ENCODE measurements at places on chromosomes 2 and 18.

DNA sequence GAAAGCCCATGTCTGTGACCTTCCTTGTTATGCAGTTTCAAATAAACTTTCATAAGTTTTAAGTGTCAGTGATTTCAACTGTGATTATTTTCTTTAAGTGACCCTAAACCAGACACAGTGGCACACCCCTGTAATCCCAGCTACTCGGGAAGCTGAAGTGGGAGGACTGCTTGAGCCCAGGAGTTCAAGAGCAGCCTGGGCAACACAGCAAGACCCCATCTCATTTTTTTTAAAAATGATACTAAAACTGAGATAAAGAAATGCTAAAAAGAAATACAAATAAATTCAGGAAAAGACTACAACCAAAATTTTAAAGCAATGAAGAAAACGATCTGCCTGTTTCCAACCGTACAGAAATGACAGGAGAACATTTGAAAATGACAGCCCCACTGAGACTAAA is 54.2 kb downstream of the ROCK2 start:
- DNase-seq: no peak

DNA sequence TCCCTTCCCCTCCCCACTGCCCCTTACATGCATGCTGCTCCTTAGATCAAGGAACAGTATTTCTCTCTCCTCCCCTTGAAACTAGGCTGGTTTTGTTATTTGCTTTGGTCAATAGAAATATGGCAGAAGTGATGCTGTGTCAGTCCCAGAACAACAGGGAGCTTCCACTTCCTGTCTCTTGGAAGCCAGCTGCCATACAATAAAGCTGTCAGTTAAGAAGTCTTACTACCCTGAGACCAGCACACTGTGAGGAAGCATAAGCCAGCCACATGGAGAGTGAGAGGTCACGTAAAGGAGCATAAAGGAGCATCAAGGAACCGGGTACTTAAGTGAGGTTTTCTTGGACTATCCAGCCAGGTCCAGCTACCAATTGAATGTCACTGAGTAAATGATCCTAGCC is 126.6 kb downstream of the NOL4 start:
- DNase-seq: no peak

- DNase-seq: no peak
These were observed 772.0 kb downstream of the CNTNAP5 start for GRCh38 chr2:124797049-124797448.

DNA sequence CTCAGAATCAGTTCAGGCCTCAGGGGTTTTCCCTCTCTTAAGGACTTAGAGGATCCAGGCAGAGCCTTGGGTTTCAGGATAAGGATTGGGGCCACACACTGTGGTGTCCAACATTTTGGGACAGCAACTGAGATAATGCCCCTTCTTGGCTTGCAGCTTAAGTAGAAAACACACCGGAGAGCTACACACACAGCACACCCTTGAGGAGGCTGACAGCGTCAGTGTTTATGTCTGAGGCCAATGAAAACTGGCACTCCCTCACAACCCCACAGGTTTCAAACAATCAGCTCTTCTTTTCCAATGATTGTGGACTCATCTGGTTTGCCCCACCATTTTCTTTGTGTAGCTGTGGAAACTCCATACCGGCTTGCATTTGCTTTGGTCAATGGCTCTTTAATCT is 257.7 kb downstream of the CDCA7 start:
- peak; percentile 42 for DNase-seq

DNA sequence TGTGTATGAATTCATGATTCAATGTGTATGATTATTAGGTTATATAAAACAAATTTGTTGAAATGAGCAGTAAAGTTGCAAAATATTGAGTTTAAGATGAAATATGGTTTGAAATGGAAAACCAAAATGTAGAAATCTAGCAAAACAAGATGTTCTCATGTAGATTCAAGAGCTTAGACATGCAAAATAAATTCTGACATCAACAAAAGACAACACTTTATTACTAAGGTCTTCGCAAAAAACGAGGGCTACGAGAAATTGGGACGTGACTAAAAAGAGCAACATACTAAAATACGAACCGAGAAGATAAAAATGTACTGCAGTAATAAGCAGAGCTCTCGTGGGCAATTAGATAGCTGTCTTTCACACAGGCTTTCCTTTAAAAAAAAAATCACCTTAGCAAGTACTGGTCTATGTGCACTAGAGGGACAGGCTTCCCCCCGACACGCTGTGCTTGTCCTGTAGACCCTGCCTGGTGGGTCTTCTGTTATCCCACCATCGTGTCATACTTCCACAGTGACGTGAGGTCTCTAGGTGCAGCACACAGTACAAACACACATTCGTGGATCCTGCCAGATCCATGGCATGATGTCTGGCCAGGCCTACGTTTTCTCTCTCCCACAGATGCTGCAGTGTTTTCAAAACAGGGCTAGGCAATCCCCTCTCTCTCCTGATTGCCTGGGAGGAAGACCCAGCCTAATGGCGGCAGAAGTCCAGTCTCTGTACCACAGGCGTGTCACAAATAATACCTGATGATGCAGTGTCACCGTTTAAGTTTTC is 240.8 kb downstream of the TCF4 start:
- DNase-seq: no peak

DNA sequence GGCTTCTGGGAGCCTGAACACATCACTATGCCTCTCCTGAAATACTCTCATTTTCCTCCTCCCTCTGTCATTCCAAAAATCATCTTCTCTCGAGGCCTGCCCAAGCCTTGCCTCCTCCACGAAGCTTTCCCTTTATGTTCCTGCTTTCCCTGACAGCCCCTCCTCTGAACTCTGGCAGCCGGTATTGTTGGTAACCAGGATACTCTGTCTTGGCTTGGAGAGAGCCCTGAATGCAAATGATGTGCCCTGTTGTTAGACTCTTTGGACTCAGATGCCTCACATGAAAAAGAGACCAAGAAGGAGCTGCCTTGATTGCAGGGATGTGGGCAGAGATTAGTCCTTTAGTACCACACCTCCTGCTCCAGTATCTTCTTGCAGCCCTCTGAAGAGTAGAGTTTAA is 138.5 kb upstream of the DLX2 start:
- DNase-seq: no peak
